ENCODE measurements at places on chromosomes 1 and 21. TPM values are rescaled to one million over a fixed set of nuclear protein-coding genes. Genes with fewer than 3 reads are reported as not detected.

- DNase-seq, result no peak
Measured at GRCh38 chr1:117104986-117105385, 16.6 kb downstream of the TRIM45 start.

DNA sequence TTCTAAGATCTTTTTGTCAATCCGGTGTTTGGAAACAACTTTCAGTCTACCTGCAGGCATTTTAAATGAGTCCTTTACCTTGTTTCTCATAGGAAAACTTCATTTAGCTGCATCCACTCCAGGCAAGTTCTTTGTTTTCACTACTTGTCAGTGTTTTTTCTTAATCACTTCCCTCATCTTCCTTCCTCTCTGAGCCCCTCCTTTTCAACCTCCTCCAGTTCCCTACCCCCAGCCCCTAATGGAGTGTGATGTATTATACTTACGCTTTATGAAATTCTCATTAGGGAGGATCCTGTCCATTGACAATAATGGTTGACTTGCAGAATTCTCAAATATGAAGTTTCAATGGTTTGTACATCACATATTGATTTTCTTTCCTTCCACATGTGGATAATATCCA lies 62.5 kb upstream of the BACH1 start:
- no peak for DNase-seq

- no peak for DNase-seq
Measured at GRCh38 chr1:91024481-91025119, 2.8 kb upstream of the ZNF644 start.

The PDZK1 gene
- total RNA-seq, result 0.39 TPM

DNA sequence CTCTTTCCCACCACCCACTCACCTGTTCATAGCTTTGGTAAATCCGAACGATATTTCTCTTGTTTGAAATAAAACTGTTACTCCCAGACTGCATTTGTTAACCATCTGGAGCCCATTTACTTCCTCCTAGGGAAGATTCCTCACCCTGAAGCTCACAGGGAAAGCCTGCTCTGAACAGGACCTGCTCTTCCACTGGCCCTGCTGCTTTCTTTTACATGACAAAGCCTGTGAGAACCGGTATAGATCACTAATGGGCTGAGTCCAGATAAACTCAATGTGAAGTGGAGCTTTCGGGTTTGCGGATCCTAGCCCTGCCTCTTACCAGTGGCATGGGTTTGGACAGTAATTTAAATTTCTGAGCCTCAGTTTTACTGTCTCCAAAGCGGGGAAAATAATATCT lies 45.2 kb downstream of the FAM163A start:
- DNase-seq, result no peak

DNA sequence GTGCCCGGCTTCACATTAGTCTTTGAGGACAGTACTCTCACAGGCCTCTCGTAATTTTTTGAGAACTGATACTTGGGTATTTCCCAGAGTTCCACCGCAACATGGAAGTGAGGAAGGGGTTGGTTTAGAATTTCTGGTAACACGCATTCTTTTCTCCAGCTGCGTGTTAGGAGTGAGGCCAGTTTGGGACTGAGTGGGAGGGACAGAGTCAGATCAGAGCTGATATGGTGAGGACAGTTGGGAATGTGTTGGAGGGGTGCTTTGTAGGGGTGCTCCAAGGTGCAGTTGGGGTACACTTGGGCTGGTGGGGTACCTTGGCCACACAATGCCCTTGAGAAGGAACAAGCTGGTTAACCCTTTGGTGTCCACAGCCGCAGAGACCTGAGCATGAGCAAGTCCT lies 6.7 kb downstream of the FBXO6 start:
- DNase-seq, result no peak

DNA sequence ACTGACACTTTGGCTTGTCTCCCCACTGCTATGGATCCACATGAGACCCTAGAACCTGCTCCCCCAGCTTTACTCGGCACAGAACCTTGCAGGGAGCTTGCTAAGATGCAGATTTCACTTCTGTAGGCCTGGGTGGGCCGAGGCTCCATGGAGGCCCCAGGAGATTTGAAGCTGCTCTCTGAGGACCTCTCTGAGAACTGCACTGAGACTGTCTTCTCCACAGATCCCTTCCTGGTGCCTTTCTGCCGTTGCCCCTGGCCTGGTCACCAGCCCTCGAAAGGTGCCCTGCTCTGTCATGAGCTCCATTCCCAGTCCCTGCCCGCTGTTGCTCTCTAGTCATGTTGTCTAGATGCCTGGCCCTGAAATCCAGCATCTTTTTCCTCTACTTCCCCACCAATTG lies 588.4 kb downstream of the AJAP1 start:
- DNase-seq, result no peak

DNA sequence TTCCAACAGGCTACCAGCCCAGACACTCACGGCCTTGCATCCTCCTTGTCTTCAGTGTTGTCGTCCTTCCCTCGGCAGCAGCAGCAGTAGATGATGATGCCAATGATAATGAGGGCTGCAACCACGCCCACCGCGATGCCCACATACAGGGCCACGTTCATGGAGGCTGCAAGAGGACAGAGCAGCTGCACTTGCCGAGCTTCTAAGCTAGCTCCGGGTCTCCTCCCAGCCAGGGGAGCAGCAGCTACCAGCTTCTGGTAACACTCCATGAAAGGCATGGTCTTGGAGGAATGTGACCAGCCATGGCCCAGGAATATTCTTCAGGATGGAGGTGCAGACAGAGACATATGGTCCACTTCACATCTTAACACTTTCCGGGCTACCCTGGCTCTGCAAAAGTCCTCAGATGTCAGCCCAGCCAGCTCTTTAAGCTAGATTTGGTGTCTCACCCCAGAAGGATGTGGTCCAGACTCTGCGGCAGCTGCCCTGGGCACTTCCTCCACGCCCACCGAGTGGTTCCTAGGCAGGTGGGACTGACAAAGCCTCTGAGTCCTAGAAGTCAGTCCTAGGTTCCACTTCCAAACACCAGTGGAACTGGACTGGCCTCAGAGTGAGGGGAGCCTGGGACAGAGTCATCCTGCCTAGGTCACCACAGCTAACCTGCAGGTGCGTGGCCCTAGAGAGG lies 35.1 kb downstream of the GPA33 start:
- no peak for DNase-seq

The FCGR2B gene
- total RNA-seq, result not detected

DNA sequence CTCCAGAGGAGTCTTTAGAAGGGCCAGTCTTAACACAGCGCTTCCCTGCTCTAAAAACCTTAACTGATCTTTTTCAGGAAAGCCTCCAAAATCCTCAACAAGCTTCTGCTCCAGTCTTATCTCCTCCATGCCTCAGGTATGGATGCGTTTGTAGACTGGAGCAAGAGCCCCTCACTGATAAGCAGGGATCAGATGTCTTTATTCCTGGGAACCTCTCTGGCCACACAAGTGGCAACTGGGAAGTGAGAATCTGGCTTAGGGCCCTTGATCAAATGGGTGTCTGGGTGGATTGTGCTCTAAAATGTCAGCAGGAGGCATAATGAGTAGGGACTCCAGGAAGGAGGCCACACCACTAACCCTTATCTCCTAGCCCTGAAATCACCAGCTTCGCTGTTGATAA lies 1.4 kb downstream of the ZBTB8A start:
- DNase-seq, result no peak

The TEDDM1 gene
- not detected for total RNA-seq

GRCh38 chr1:66532798-66533783 lies 862 bp upstream of the SGIP1 start:
- peak; percentile 19 for DNase-seq

DNA sequence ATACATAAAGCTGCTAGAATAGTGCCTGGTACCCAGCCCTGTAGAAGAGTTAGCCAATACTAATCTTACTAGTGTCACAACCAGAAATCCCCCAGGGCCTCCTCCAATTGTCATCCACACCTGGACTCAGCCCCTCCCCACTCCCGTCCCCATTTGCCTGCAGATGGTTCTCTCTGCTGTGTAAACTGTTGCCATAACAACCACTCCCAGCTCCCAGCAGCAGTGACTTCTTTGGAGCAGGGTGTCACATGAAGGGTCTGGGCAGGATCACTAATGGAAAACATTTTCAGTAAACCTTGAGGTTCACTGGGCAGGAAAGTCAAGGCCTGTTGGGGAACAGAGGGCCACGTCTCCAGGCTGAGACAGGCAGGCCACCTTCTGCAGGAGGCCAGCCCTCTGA lies 126.0 kb upstream of the IPO9 start:
- DNase-seq, result no peak

DNA sequence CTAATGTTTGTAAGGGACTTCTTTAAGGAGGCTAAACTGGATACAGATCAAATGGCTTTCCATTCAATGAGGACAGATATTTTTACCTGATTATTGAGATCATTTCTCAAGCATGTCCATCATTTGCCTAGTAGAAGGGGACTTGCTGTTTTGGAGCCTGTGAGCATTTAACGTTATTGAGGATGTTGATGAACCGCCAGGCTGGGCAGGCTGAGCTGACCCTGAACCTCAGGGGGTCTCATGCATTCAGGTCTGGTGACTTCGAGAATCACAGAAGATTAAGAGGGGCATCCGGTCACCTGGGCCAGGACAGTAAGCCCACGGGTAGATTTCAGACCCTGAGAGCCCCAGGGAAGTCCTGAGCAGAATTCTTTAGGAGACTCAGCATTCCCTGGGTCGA lies 63.1 kb downstream of the BACE2 start:
- DNase-seq, result no peak

- no peak for DNase-seq
Measured at GRCh38 chr1:92989253-92989652, 28.0 kb upstream of the DIPK1A start.

GRCh38 chr1:233282582-233282886 lies 13.0 kb downstream of the PCNX2 start:
- no peak for DNase-seq

GRCh38 chr1:64965366-64966157 lies 787 bp downstream of the JAK1 start:
- peak; percentile 88 for DNase-seq

The SPATA21 gene
- not detected for total RNA-seq

GRCh38 chr1:84164161-84164560 lies 20.1 kb downstream of the PRKACB start:
- no peak for DNase-seq

DNA sequence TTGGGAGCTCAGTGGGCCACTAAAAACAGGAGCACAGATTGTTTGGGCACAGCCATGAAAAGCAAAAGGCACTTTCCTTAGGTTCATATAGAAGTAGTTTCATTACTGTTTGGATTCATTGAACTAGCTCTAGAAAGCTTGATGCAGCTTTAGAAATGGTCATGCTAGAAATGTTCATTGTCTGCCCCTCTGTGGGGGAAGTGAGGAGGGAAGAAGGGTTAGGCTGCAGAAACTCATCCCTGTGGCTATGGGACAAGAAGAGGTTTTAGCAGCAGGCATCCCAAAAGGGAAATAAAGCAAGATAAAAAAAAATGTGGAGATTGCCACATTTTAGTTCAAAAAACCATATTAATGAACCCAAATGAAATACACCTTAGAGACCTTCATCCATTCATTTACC lies 359.6 kb upstream of the PTBP2 start:
- no peak for DNase-seq

DNA sequence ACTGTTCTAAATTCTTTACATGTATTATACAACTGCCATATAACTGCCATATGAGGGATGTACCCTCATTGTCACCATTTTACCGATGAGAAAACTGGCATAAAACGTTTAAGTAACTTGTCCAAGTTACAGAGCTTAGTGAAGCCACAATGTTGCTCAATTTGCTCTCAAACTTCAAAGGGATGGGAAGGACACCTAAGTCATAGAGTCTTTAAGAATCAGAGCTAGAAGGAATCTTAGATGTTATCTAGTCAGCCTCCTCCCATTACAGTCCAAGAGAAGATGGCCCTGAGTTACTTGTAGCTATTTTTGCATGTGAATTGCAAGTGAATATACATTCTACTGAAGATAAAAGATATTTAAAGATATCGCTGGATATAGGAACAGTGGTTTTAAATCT lies 31.7 kb downstream of the SELL start:
- no peak for DNase-seq

The PM20D1 gene
- total RNA-seq, result 0.96 TPM

Measured in activated T-cell treated with anti-CD3 and anti-CD28 coated beads, Interleukin-2, amount 50 U/mL, for 72 hours (primary cell).